ENCODE measurements at places on chromosomes 16 and 17.
A peak's percentile ranks its signal among the peaks of the same experiment; 100 is the strongest.

DNA sequence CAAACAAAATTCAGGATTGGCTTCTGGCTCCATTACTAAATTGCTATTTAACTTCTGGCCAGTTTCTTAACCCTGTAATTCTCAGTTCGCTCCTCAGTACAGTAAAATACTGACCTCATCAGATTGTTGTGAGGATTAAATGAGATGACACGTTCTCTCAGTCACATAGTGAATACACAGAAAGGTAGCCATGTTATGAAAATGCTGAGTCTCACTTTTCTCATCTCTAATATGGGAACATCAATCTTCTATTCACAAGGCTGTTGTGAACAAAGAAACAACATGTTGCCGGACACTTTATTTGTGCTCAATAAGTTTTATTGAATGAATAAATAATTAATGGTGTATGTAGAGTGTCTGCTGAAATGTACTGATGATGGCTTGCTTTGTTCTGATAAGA lies 924.5 kb upstream of the GOT2 start:
- no peak for DNase-seq

DNA sequence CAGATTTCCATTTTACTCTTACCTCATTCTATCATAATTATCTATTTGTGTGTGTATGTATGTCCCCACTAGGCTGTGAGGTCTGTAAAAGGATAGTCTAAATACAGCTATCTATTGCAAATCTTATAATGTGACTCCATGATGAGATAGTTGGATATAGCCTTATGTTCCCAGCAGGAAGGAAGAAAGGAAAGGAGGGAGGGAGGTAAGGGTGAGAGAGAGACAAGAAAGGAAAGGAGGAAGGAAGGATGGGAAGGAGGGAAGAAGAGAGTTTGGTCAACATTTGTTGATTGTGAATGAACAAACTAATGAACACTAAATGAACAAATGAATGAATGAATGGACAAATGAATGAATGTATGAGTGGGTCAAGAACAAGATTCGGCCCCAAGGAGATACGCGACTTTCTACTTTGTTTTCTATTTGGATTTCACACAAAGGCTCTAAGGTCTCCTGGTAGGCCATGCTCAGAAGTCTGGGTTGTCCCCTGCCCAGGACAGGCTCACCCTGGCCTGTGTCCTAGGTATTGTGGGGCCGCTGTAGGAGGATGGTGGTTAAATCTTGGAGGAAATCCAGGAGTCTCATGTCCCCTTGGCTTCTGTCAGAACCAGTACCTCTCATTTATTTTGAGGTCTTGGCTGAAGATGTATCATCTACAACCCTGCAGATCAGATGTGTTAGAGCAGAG lies 195.2 kb downstream of the WWOX start:
- DNase-seq = no peak

DNA sequence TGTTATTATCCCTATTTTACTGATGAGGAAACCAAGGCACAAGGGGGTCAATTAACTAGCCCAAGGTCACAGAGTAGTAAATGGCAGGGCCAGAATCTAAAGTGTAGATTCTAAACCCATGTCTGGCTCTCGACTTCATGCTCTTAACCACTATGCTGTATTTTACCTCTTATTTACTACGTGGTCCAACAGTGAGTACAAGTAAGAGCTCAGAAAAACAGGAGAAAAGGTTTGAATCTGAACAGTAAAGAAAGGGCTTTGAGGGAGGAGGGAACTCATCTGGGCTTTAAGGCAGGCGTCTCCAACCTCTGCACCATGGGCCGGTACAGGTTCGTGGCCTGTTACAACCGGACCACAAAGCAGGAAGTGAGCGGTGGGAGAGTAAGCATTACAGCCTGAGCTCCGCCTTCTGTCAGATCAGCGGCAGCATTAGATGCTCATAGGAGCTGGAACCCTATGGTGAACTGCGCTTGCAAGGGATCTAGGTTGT lies 62.9 kb downstream of the SMURF2 start:
- no peak for DNase-seq

- DNase-seq = peak; percentile 69
These were observed 46.7 kb downstream of the WNT3 start for GRCh38 chr17:46771561-46772474.

DNA sequence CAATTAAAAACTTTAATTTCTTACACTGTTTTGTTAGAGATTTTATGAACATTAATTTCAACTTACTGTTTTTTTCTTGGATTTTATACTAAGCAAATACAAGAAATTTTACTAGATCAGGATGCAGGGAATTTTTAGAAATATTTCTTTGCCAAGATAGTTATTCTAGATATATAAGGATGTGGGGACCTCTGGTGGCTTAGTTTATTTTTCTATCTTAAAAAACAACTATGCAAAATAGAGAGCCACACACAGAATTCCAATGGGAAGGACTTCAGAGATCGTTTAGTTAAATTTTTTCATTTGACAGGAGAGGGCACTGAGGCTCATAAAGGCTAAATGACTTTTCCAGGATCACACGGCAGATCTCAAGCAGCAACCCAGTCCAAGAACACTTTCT lies 23.0 kb upstream of the CAPNS2 start:
- DNase-seq = no peak

- no peak for DNase-seq
These were observed 16.4 kb downstream of the PLCD3 start for GRCh38 chr17:45115871-45116270.

DNA sequence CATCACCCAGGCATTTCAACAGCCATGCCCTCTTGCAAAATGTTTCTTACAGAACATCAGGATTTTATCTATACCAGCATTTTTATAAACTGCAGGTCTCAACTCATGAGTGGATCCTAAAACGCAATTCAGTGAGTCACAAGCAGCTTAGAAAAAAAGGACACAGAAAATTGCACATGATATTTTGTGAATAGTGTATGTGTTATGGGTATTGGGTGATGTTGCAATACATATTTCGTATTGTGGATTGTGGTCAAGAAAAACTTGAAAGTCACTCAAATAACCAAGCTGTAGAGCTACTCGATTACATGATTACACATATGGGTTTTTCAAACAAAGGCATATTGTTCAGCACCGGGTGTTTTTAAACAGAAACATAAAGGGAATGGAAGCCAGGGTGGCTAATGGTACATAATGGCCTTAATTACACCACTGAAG lies 1.4 kb downstream of the WIPI1 start:
- DNase-seq = no peak

DNA sequence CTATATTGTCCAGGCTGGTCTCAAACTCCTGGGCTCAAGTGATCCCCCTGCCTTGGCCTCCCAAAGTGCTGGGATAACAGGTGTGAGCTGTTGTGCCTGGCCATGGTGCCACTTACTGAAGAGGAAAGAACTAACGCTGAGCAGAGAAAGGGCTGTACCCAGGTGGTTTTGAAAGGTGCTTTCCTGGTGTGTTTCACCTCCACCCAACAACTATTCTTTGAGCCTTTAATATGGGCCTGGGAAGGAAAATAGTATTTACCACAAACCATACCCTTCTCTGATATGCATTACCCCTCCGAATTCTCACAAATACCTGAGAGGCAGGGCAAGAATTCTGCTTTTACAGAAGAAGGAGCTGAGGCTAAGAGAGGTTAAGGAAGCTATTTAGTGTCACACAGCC lies 24.8 kb downstream of the KPNA2 start:
- DNase-seq = no peak

DNA sequence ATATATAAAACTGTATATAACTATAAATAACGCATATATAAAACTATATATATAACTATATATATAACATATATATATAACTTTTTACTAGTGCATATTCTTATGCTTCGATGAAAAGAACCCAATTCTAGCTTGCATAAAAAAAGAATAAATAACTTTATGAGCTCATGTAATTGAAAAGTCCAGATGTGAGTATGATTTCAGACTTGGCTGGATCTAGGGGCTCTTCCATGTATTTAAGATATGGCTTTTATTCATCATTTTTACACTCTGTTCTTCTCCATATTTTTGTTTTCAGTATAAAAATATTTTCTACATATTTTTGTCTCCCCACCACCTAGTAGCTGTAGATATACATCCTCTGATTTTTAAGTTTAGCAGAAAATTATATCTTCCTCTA lies 417.5 kb downstream of the CDH11 start:
- DNase-seq = no peak

GRCh38 chr17:73947281-73947965 lies 256.1 kb upstream of the RPL38 start:
- DNase-seq = no peak

DNA sequence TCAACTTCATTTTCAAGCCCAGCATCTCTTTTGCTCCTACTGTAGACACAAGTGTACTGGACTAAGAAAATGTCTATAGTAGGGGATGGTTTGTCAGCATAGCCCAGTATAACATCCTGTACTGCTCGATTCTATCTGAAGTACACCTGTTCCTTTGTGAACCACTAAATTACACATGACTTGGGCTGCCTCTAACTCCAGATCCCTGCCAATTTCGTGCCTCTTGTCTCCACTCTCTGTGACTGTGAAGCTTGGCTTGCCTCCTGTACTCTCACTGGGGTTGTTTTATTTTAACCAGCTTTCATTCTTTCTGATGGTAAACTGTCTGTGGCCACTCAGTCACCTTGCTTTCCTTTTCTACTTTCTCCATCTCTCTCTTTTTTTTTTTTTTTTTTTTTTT lies 24.5 kb downstream of the GFOD2 start:
- DNase-seq = no peak

- no peak for DNase-seq
These were observed 709 bp upstream of the ENO3 start for GRCh38 chr17:4950075-4950745.

DNA sequence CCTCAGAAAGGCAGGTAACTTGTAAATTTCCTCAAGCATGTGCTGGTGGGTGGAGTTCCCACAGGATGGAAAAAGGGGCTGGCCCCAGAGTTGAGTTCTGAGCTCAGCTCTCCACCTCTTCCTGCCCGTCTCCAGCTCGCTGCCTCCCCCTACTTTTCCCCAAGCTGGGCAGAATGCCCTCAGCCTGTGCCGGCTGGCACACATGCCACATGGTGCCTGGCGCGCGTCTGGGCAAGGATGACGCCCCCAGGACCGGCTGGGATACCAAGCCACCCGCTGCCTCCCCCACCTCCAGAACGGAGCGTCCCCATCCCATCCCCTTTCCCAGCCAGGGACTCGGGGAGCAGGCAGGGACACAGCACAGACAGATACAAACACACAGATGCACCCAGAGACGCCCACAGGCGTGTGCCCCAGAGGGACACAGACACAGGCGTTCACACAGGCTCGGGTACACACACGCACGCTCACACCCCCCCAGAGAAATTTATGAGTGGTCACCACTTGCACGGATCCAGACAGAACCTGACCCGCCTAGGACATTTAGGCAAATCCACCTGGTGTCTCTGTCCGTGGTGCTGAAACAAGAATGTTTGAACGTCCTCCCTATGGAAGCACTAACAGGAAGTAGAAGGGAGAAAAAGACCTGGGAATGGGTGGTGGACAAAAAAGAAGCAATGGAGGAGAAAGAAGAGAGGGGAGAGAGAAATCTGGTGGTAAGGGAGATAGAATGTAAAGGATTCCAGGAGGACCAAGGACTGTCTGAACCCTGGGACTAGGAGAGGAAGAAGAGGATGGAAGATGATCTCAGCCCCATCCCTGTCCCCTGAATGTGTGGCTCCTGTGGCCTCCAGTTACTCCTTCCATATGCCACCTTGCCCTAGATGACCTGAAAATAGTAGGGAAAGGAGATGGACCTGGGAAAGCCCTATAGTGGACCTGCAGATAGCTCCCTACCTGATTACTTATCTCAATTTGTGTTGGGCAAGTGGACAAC lies 15.5 kb downstream of the NEUROD2 start:
- peak; percentile 31 for DNase-seq

Data from HEK293T (cell line).